ENCODE measurements at places on chromosomes 5 and 9.

DNA sequence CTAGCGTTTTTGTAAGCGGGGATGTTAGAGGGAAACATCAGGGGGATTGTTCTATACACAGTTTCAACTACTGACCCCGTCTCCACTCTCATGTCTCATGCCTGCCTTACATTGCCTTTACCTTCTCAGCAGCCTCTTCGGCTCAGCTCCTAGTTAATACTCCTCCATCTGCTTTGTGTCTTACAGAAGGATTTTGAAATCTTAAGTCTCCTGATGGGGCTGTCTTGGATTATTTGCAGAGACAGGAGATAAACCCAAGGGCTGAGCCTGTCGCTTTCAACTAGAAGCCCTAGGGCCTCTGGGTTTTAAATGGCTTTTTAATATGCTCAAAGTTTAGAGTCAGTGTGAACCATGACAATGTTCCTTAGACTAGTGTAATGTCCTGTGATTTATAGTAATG is 161.5 kb downstream of the CARTPT start:
- no peak for DNase-seq

GRCh38 chr5:10620346-10620745 is 56.5 kb downstream of the ANKRD33B start:
- DNase-seq: no peak

GRCh38 chr9:107213561-107214028 is 69.5 kb upstream of the RAD23B start:
- DNase-seq: peak; percentile 88

DNA sequence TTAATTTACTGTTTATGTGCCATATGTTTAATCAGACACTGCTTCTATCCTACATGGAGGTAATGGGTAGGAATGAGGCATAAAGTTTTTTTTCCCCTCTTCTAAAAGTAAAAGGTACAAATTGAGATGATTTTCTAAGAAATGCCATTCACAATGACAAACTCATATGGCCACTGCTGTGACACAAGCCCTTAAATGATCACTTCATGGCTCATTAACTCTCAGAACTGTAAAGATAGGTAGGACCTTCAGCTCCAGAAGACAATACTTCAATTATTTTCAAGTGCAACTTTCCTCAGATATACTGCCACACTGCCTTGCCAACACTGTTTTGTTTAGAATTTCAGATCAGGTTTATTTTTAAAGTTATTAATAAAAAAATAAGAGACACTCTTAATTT is 362.9 kb upstream of the ZNF608 start:
- no peak for DNase-seq

DNA sequence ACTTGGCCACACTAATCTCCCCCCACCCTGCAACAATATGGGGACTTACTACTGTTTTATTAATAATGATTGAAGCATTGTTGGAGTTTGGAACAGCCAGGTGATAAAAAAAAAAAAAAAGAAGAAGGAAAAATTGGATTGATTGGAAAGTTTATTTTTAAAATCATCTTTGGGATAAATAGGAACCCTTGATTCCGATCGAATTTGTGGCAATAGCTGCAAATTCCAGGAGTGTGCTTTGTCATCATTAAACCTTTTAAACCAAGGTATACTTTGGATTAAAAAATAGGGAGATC is 907 bp upstream of the NR2F1 start:
- no peak for DNase-seq

- no peak for DNase-seq
Measured at GRCh38 chr5:72325566-72326305, 5.6 kb downstream of the PTCD2 start.

- no peak for DNase-seq
Measured at GRCh38 chr5:170745481-170746071, 37.9 kb upstream of the GABRP start.

- DNase-seq: no peak
Measured at GRCh38 chr9:137273095-137273490, 4.4 kb upstream of the TOR4A start.

GRCh38 chr5:125559296-125559695 is 812.9 kb upstream of the ZNF608 start:
- DNase-seq: no peak

DNA sequence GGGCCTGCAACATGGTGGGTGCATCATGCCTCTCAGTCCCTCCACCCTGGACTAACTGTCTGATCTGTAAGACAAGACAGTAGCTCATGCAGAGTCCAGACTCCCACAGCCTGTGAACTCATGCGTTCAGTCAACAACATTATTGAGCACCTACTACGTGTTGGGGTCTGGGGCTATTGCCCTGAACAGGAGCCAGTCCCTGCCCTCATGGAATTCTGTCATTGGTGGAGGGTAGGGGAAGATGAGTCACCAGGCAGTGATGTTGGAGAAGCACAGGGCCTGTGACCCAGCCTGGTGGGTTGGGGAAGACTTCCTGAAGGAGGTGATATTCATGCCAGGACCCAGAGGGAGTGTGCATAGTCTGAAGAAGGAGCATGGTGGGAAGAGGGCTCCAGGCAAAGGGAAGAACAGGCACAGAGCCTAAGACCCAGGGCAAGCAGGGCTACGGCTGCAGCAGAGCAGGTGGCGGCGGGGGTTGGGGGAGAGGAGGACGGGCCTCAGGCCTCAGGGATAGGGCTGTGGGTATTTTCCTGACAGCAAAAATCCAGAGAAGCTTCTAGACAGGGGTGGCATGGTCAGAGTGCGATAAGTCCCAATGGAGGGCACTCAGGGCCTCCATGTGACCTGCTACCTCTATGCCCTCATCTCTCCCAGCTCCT is 26.7 kb upstream of the PSD2 start:
- peak; percentile 48 for DNase-seq

- no peak for DNase-seq
Measured at GRCh38 chr5:62477801-62478200, 65.2 kb downstream of the IPO11 start.

DNA sequence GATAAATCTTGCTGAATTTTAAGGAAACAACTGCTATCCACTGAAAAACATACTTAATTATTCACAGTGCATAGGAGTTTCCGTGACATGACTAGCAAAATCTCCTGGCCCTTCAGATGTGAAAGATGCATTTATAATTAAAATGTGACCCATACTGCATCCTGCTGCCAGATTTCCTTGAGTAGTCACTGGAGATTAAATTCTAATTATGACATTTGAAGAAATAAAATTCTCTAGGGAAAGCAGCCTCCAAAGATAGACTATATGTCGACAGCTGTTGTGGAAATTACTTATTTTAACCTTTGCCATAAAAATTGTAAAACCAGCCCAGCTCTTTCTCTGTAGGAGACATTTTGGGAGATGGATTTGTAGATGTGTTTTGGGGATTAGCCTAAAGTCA is 193.6 kb upstream of the SMC2 start:
- no peak for DNase-seq

GRCh38 chr9:100534401-100534800 is 43.5 kb upstream of the CAVIN4 start:
- no peak for DNase-seq
